NCI-H460 (cell line): ENCODE measurements at places on chromosomes 2 and 18.

GRCh38 chr2:144848423-144848822, 328.5 kb upstream of the ZEB2 start:
- DNase-seq = no peak

- DNase-seq = no peak
These were observed 238.8 kb downstream of the RNF152 start for GRCh38 chr18:61653823-61654551.

GRCh38 chr2:169131587-169132512, 62.5 kb downstream of the DHRS9 start:
- peak; percentile 52 for DNase-seq

- no peak for DNase-seq
These were observed 814 bp upstream of the RAB1A start for GRCh38 chr2:65130664-65131175.

DNA sequence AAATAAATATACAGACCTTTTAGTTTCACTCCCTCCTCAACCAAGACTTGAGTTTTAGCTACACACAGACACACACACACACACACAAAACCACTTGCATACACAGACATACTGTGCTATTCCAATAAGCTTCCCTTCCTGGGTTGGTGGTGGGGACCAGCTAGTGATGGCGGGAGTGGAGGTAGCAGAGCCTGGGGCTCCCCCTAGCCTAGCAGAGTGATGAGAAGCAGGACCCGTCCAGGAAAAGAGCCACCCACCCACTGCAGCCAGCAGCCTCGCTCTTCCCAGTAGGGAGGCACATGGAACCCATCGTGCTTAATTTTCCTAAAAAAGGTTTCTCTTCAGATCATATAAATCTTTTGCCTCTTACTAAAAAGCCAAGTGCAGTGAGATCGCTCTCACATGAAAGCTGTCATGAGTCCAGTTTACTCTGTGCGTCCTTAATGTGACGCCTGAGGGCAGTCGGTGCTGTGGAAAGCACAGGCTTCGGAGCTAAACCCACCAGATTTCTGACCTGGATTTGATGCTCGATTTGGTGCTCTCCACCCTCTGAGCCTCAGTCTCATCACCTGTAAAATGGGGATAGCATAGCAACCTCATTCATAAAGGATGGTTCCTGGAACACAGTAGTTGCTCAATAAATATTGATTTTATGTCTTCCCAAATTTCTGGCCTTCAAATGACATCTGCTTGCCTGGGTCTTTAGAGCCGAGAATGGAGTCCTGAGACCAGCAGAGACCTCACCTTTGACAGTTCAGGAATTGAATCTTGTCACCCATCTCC, 60.1 kb upstream of the YWHAQ start:
- DNase-seq = no peak

- DNase-seq = no peak
These were observed 136.1 kb downstream of the DNER start for GRCh38 chr2:229578052-229578846.

GRCh38 chr2:125456693-125457363, 1199.1 kb upstream of the GYPC start:
- no peak for DNase-seq

- DNase-seq = no peak
These were observed 4.6 kb downstream of the TXNL4A start for GRCh38 chr18:79983793-79984192.

DNA sequence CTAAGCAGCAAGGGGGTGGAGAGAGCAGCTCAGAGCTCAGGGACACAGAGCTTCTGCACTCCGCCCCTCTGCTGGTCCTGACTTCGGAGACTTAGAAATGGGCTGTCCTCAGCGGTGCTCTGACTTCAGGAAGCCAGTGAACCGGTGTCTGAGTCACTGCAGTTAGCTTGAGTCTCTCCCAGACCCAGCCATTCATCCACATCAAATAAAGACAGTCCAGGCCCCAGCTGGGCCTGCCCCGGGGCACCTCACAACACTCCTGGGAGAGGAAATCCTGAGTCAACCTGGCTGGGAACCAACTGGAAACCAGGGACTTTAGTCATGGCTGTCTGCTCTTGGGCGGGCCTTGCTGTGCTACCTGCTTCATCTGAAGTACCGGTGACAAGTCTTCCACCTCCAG, 5.4 kb upstream of the ITGB6 start:
- DNase-seq = peak; percentile 74

DNA sequence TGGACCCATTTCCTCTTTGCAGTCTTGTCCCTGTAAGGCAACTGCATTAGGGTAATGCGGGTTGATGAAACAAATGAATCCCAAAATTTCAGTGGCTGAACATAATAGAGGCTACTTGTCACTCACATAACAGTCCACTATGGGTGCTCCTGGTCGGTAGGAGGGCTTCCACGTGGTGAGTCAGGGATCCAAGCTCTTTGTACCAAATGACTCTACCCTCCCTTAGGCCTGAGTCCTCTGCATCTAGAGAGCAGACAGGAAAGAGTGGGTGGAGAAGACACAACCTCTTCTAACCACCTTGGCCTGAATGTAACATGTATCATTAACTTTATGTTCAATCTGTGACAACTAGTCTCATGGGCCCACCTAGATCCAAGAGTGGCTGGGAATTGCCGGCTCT, 86.2 kb upstream of the HAAO start:
- no peak for DNase-seq

- DNase-seq = no peak
These were observed 498.8 kb upstream of the TCF4 start for GRCh38 chr18:56086786-56087185.

DNA sequence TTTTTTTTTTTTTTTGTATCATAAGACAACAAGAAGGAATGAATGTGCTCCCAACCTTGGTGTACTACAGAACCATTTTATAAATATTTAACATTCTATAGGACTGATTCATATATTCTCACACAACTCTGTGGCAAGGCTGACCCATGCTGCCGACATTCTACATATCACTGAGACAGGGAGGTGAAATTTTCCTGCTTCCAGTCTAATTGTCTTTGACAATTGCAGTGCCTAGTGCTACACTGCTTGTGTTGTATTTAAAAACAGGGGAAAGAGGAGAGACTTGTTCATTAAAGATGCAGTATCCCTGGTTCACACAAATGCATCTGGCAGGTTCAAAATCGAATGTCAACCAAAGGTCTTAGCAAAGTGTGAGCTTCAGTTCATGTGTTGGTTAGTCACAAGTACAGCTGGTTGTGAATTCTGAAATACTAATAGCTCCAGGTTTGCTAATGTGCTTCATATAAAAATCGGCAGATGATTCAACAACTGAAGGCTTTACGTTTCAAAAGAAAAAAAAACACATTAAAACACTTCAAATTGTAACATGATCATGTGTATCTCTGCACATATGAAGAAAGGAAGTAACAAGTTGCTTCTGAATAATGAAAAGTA, 130.8 kb downstream of the FIGN start:
- peak; percentile 68 for DNase-seq

- no peak for DNase-seq
These were observed 41.7 kb upstream of the PNO1 start for GRCh38 chr2:68115965-68116364.

GRCh38 chr2:21890041-21890440, 766.3 kb downstream of the TDRD15 start:
- no peak for DNase-seq

GRCh38 chr2:194116861-194117260, 1540.2 kb upstream of the SLC39A10 start:
- DNase-seq = no peak

DNA sequence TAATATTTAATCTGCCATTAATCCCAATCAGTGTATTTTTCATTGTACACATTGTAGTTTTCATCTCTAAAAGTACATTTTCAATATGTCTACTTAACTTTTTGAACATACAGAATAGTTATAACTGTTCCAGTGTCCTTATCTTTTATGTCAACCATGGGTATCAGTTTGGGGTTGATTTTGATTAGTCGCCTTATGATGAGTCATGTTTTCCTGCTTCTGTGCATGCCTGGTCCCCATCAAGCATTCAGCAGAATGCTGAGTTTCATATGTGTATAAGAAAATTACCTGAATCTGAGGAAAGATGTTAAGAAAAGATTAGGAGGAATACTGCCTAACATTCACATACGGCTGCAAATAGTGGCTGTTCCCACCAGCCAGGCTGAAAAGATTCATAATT, 17.7 kb downstream of the SPDYA start:
- no peak for DNase-seq
